ENCODE measurements at places on chromosomes 5 and 9.

- no peak for DNase-seq
These were observed 17.7 kb downstream of the MLLT3 start for GRCh38 chr9:20604562-20604961.

DNA sequence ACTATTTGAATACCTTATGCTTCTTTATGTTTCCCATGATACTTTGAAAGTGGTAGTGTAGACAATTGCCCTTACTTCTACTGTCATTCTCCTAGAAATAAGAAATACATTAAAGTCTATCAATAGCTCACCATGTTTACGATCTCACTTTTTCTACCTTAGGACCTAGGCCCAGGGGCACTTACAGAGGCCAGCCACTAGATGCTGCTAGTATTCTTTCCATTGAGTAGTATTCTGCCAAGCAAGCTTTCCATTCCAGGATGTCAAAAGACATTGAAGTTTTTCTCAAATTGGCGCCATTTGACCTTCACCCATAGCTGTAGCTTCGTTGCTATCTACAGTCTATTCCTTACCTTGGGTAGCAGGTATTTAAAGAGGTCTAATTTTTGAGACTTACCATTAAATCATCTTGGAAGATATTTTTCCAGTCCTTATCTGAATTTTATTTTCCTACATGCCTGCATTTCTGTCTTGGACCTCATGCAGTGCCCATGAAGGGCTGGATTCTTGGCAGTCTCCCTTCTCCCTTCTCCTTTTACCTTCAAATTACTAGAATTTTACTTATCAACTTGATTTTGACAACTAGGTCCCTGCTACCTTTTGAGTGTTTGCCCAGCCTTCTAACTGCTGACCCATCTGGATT lies 246.0 kb upstream of the NUDT12 start:
- DNase-seq = peak; percentile 62

DNA sequence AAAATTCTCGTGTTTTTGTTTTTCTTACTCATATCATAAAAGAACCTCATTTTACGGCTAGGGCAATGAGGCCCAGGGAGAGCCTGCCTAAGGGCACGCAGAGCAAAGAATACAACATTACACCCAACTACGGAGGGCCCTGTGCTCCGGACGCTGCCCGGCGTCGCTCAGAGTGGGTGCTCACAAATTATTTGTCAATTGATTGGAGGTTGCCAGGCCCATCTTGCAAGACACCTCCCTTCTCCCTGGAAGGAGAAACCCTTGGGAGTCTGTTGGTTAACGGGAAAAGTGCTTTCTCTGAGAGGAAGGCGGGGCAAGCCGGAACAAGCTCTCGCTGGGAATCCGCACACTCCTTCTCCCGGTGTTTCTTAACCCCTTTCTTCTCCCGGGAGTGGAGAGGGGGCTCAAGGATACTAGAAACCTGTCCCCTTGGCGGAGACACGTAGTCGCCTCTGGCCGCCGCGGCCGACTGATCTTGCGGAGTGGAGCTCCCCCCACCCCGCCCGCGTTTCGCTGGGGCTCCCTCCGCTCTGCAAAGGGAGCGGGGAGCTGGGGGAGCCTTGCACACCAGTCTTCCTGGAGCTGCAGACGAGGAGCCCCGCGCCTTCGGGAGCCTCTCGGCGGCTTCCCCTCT lies 599.3 kb upstream of the SGCD start:
- no peak for DNase-seq

DNA sequence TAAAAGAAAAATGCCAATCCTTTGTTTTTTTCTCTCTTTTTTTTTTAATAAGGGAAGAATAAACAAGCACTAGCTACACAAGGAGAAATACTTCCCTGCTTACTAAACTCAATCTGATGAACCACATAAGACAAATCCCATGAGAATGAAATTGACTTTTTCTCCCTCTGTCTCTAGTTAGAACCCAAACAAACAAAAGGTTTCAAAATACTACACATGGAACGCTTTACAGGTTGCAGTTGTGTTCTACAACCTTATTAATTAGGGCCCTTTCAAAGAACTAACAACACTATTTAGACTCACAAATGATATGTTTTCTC lies 124.5 kb downstream of the PDE4D start:
- no peak for DNase-seq

GRCh38 chr9:738209-738915 lies 103.1 kb upstream of the DMRT1 start:
- no peak for DNase-seq

GRCh38 chr5:64637144-64637543 lies 53.2 kb upstream of the SHISAL2B start:
- DNase-seq = no peak

GRCh38 chr5:147361441-147362175 lies 126.8 kb downstream of the STK32A start:
- DNase-seq = no peak

- DNase-seq = no peak
These were observed 5.3 kb upstream of the IRX1 start for GRCh38 chr5:3590161-3590966.
